Prostate gland (tissue), 2 donors: ENCODE measurements at places on chromosomes 3 and 15.

- no peak for DNase-seq
Observed at GRCh38 chr3:135161425-135161824, 366.4 kb downstream of the EPHB1 start.

DNA sequence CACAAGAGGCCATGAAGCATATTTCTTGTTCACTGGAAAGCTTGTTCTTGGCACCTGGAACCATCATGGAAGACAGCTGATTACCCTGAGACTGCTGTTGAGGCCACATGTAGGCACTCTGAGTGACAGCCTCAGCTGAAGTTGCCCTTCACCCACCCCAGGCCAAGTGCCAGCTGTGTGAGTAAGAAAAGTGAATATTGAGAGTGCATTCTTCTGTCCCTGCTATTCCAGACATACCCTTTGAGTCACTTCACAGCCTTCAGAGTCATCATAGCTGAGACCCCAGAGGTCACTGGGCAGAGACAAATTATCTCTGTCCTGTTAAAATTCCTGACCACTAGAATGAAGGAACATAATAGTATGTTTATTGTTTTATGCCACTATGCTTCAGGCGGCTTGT lies 79.6 kb downstream of the NFKBIZ start:
- DNase-seq, result no peak

- no peak for DNase-seq
Observed at GRCh38 chr15:77532067-77532710, 100.5 kb downstream of the LINGO1 start.

GRCh38 chr15:60592371-60593169 lies 113.6 kb upstream of the ICE2 start:
- peak; percentile 90 for DNase-seq

DNA sequence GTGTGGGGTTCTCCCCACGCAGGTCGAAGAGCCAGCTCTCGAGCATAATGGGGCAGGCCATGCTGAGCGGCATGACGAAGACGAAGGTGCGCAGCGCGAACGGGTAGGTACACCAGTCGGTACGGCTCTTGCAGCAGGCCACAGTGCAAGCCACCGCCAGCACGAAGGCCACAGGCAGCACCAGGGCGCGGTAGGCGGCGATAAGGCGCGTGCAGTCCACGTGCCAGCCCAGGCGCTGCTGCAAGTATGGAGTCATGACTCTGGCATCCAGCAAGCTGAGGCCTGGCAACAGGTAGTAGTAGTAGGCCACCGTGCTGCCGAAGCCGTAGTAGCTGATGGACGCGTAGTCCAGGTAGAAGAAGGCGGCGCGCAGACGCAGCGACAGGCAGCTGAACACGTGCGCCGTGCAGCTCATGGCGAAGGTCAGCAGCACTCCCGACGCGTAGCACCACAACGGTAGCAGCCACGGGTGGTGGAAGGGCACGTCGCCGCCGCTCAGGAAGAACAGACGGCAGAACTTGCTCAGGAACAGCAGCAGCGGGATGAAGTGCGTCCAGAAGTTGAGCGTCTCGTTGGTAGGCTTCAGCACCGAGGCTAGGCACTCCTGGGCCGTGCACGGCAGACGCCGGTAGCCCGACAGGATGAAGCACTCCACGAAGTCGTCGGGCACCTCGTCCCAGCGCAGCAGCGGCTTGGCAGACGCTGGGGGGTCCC lies 797 bp downstream of the PAQR9 start:
- DNase-seq, result no peak

DNA sequence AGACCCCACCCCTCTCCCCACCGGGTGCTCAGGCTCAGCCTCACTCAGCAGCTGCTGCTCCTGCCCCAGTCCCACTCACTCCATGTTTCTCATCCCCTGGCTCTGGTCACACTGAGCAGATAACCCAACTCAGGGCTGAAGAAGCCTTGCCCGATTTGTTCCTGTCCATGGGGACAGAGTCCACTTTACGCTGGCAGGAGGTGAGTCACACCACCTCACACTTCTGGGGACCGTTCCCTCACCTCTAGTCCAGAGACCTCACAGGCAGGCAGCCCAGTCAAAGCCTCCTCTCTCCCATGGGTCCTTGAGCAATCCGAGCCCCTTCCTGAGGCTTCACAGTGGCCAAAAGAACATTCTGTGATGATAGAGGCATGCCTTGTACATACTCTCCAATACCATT lies 1.4 kb downstream of the CIDEC start:
- no peak for DNase-seq

GRCh38 chr15:21270474-21270873 lies 169.8 kb downstream of the POTEB3 start:
- no peak for DNase-seq

GRCh38 chr3:47856669-47857068 lies 53.7 kb downstream of the DHX30 start:
- no peak for DNase-seq

DNA sequence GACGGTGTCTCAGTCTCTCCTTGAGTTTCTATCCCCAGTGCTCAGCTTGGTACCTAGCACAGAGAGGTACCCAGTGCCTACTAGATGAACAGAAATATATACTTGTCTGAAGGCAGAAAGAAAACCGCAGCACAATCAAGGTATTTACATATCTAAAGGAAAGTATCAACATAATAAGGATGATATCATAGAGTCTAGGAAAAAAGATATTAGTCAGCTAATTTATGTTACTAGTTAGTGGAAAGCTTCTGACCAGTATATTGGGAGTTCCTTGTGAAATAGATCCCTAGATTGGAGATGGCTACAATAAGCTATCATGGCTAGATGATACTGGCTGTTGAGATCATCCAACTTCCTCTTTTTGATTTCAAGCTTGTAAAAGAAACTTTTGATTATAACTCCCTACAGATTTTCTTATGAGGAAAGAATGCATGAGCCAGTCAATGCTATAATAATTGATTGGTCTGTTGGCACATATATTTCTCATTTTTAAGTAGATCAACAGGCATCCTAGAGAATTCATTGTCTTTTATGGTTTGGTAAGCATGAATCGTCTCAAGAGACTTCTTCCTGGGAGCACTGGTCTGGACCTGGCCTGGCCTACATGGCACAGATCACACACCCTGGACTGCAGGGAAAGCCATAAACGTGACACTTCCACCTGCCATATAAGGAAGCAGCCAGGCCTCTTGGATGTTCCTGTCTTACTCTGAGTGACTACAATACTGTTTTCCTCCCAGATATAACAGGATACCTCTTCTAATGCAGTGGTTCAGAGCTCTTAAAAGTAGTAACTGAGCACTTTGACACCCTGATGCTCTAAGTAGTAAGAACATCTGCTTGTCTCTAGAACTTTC lies 60.7 kb downstream of the IMPG2 start:
- no peak for DNase-seq

DNA sequence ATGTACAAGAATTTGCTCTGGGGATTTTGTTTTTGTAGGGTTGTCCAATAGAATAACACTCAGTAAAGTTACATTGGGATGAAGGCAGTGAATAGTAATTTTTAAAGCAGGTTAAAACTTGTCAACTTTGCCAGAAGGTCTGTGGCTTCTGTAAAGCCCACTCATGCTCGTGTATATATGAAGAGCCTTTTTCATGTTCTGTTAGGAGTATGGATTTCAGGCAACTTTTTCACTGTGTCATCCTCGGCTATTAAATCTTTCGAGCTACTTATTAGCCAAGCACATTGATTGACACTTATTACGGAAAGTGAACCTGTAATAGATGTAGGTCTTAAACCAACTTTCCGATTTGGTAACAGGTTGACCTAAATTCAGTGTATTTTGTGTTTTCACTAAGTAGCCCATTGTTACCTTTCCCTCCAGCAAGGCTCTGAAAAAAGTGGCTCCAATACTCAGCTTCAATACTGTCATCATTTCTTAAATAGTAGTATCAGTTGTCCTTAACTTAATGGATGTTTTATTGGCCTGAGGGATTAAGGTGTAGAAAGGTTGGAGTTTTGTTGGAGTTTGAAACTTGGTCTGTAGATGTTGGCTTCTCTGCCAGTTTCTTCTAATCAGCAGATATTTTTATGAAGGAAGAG lies 1.7 kb downstream of the PAK2 start:
- DNase-seq, result no peak

DNA sequence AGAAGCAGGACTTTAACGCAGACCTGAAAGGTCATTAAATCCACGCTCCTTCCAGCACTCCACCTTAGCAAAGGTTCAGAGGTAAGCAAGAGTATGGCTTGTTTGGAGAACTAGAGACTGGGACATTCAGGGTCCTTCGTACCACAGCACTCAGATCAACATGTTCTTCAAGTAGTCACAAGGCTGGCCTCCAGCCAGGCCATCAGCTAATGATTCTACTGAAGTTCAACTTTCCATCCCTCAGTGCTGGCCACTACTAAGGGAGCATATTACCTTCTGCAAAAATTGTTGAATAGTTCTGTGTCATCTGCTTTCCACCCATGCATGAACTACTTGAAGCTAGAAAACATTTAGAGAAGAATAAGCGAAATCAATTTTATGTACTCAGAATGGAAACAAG lies 17.6 kb downstream of the CD200R1L start:
- no peak for DNase-seq

DNA sequence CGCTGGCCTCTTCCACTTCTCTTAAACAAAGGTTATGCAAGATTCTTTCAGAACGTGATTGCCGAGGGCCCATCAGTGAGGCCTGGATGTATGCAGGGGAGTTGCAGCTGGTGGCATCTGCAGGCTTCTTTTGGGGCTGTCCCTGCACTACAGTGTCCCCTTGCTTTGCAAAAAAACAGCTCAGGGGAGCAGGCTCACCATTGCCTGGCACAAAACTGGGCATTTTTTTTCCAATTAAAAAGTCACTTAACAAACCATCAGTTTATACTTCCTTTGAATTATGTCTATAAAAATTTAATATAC lies 148.6 kb downstream of the ATP10A start:
- no peak for DNase-seq

DNA sequence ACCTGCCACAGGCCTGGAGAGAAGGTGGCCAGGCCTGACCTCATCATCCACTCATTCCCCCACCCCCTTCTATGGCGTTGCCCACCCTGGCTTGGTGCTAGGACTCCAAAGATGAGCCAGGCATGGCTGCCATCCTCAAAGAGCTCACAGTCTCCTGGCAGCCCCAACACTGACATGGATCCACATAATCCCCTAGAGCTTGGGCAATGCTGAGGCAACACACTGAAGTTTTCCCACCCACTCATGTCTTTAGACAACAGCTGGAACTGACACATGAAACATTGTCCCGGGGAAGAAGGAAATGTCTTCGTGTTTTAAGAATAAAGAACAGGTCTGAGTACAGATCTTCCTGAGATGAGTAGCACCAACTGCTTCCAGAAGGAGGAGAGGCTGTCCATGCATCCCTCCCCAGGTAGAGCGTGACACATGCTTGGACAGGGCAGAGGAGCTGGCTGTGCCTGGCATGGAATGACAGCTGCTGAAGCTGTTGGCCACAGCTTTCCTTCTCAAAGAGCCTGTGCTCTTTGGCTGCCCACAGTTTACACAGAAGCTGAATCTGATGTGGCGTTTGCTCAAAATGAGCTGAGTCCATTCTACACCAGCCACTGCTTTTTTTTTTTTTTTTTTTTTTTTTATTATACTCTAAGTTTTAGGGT lies 70.1 kb downstream of the HOMER2 start:
- no peak for DNase-seq

DNA sequence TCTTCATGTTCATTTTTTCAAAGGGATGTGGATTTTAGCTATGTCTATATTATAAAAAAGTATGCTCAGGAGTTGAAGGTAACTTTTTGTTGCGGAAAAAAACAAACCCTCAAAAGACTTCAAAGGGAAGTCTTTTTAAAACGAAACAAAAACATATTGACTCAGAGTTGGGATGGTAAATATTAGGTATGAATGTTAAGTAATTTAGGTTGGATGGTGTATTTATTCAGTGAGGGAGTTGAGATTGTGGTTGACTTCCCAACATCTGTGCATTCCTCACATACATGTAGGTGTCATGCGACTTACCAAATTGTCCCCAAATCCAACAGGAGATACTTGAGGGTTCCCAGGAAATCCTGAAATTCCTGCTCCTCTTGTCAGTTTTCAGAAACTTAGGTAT lies 32.7 kb upstream of the PLSCR5 start:
- no peak for DNase-seq

GRCh38 chr3:37918627-37919026 lies 56.9 kb downstream of the CTDSPL start:
- no peak for DNase-seq

DNA sequence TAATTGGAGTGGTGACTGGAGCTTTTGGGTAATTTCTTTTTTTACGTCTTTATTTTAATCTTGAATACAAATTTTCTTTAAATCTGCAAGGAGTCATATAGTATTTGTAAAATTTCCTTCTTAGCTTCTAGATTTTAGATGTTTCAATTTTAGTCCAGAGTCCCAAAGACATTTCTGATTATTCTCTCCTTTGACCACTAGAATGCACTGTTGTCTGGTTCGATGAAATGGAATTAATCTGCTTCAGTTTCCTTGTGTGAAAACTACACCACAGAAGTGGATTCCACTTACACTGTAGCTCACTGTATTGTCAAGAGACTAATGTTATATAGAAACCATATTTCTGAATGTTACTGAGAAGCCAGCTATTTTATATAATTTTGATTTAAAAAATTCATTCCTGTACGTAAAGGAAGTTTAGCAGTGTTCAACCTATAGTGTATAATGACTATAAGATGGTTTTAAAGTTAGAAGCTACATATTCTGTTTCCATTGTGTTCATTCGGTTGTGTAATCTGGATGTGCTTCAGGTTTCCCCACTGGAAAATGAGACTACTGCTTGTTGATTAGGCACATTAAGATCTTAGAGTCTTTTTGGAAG lies 6.1 kb downstream of the GRAMD1C start:
- DNase-seq, result no peak

- no peak for DNase-seq
Observed at GRCh38 chr3:3170998-3171397, 8.5 kb downstream of the CRBN start.

GRCh38 chr3:124246376-124246775 lies 254.5 kb upstream of the ROPN1 start:
- DNase-seq, result no peak

DNA sequence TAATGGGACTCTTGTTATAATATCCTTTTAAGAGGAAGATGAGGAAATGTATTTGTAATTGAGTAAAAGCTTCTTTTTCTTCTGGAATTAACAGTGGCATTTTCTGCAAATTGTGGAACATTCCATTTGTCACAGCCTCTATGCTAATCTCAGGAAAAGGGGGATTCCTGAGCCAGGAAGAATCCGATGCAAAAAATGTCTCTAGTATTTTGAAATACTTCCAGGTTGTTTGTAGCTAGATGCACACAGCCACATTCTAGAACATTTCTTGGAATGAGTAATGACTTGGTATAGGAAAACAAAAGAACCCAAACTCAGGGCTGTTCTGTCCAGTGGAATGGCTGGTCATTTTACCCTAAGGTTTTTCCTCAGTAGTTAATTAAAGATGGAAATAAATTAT lies 98.5 kb upstream of the SLC2A2 start:
- DNase-seq, result no peak
